OCI-LY7 (cell line): ENCODE measurements at places on chromosomes 12 and 14. TPM values are rescaled to one million over a fixed set of nuclear protein-coding genes. Genes with fewer than 3 reads are reported as not detected.

DNA sequence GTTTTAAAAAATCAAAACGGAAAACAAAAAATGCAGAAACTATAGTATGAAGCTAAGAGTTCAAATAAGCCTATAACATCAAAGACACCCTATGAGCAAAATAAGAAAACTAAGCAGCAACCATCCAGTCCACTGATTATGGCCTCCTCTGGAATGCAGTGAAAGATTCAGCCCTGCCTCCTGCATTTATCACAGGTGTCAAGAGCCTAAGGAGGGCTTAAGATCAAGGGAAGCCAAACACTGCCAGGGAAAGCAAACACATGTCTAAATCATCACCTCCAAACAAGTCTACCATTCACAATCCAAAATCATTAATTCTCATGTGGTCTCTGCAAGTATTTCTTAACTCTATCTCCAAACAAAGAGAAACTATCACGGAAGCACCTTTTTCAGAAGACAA lies 28.4 kb downstream of the SARNP start:
- DNase-seq: no peak

DNA sequence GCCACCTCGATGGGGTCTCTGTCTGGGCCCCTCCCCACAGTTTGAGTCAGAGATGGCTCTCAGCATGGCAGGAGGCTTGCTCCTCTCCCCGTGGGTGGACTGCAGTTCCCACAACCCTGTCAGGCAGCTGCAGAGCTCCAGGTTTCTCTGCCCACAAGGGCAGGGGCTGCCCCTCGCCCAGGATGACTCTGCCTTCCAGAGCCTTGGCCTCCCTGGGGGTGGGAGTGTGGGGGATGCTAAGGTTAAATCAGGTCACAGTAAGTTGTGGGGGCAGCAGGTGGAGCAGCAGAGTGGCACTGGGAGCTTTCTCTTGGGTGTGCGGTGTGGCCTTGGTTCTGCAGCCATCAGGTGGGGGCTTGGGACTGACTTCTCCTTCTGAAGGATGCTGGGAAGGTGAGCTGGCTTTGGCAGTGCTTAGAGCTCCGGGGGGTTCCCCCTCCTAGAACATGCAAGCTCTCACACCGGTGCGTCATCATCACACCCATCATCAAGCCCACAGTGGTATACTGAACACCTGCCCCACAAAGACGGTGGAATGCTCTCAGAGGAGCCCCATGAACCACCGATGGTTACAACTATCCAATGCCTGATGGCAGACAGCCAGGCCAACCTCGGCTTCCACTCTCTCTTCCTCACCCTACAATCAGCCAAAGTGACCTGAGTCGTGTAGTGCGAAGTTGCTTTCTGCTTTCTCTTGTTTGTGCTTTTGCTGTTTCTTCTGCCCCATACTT lies 39.7 kb downstream of the ERH start:
- DNase-seq: no peak

- DNase-seq: no peak
Observed at GRCh38 chr12:497501-498160, 37.9 kb downstream of the B4GALNT3 start.

DNA sequence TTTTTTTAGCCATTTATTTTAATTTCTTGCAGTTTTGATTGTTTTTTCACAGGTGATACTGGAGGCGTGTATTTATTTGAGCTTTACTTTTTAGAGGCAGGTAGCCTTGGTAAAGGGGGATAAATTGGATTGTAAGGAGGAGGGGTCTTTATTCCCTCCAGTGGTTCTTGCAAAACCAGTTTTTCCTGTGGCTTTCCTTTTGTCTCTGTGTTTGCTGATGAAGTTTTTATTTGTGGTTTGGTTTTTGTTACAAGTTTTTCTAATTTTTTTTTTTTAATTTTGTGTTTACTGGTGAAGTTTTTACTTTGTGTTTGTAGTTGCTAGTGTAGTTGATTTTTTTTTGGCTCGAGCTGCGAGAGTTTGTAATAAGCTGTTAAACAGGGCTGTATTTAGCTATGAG lies 278.5 kb downstream of the PRKD1 start:
- DNase-seq: no peak

GRCh38 chr12:7994731-7995205 lies 37.7 kb upstream of the FOXJ2 start:
- no peak for DNase-seq

DNA sequence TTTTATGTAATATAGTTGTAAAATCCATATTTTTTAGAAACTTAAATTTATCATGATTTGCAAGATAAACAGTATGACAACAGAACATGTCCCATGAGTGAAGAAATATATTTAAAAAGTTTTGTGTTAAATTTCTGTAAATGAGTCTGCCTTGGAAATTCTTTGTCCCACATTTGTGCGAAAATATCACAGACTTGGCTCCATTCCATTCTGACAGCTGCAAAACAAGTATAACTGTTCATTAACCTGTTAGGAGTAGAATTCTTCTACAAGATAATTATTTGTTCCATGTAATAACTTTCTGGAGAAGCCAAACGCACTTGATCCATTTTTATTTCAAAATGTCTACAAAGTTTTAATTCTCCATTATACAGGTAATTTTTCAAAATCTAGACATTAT lies 37.9 kb downstream of the MDM1 start:
- no peak for DNase-seq

DNA sequence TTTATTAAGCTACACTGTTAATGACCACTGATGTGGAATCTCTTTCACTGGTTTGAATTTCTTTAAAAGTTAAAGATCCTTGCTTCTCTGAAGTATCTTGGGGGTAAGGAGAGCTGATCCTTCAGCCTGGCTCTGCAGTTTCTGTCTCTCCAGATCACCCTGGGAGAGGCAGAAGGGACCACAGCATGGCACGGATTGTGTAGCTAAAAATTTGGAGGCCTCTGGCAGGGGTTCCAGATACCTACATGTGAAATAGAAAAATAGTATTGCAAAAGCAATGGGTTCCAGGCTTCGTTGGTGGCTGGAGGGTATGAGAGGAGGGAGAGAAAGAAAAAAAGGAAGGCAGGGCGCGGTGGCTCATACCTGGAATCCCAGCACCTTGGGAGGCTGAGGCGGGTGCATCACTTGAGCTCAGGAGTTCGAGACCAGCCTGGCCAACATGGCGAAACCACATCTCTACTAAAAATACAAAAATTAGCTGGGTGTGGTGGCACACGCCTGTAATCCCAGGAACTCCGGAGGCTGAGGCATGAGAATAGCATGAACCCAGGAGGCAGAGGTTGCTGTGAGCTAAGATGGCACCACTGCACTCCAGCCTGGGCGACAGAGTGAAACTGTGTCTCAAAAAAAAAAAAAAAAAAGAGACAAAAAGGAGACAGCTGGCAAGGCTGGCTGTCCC lies 3.4 kb downstream of the CHST11 start:
- DNase-seq: no peak

DNA sequence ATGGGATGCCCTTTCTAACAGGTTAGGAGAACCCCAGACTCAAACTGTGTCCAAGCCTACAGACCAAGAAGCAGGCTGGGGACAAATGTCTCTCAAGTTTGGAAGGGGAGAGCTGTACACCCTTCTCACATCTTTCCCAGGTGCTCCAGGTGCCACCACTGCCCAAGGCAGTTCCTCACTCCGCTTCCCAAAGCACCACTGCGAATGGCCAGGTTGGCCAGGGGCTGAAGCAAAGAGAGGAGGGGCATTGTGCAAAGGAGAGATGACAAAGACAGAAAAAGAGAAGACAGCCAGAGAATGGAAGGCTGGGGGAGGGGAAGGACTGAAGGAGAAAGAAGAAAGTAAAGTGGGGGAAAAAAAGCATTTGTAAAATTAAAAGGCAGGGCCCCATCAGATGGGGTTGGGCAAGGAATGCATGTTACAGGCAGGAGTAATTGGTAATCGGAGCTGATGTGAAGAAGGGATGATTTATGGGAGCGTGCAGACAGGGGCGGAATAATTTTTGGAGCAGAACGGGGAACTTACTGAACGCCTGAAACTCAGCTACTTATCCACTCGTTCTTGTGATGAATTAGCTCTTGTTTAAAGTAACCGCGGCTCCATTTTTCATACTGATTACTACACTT lies 165.8 kb downstream of the ESRRB start:
- no peak for DNase-seq

DNA sequence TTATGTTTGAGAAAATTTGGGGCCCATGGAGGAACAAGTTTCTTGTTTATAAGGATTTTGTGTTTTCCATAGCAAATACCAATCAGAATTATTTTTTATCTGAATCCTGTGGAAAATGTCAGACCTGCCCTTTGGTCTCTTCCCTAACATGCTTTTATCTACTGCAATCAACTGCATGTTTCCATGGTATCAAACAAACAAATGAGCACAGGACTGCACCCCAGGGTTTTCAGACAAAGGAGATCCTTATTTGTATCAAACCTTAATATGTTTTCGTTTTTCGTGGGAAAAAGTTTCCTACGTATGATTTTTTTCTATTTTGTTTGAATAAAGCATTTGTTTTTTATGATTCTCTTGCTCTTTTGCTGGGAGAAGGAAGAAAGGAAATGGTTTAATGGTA lies 91.1 kb downstream of the GPR135 start:
- DNase-seq: no peak

Gene LGR5
- 0.51 TPM in 1 of 2 replicates, not detected in the other for total RNA-seq

Gene WNT5B
- 0.86 and 2.6 TPM in 2 replicates for total RNA-seq

Gene RNU4-1
- total RNA-seq: 1,670 and 3,289 TPM in 2 replicates
